ENCODE measurements at places on chromosomes 1 and 21. TPM values are rescaled to one million over a fixed set of nuclear protein-coding genes. Genes with fewer than 3 reads are reported as not detected.

MATN1 gene
- not detected for total RNA-seq

SLAMF9 gene
- not detected for total RNA-seq

TSTD1 gene
- total RNA-seq, result 67.6 TPM

DNA sequence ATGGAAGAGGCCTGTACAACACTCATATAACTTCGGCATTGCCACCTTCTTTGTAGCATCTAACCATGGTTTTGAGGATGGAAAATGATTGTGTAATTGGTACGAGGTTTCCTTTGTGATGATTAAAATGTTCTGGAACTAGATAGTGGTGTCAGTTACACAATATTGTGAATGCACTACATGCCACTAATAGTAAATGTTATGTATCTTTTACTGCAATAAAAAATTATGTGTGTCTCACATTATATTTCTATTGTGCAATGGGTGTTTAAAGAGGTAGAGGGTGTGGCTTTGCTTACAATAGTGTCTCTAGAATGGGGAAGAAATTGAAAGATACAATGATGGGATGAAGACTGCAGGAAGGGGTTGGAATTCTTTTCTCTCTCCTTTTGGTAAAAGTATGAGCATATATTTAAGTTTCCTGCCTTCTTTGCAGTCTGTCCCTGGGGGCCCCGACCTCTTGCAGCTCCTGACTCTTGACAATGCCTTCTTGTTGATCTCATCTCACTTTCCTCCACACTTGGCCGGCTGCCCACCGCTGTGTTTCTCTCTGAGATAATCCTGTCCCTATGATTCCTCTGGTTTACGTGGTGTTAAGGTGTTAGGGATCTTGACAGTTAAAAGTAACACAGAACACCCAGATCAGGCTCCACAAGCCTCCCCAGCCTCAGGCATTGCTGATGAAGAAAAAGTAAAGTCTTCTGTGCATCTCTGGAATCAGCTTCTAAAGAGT is 39.3 kb downstream of the MTARC1 start:
- no peak for DNase-seq

GRCh38 chr1:27136998-27137542 is 17.9 kb downstream of the SLC9A1 start:
- DNase-seq, result no peak

DNA sequence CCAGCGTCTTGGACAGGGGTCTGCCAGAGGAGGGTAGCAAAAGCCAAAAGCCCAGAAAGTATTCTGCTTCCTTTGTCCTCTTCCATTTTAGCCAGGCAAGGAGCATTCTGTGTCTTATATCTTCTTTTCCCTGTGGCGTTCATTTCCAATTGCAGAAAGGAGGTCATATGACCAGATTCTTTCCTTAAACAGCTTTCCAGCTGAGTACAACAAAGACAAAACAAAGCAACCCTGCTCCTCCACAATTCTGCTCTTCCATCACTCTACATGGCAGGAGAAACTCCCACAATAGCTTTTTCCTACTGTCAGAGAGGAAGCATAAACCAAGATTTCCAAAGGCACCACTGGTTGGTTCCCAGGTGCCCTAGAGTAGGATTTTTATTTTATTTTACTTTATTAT is 19.7 kb downstream of the ENSA start:
- DNase-seq, result no peak

GRCh38 chr1:39189592-39190041 is 14.9 kb upstream of the MACF1 start:
- DNase-seq, result no peak

GRCh38 chr1:229759586-229759985 is 133.5 kb downstream of the URB2 start:
- no peak for DNase-seq

DNA sequence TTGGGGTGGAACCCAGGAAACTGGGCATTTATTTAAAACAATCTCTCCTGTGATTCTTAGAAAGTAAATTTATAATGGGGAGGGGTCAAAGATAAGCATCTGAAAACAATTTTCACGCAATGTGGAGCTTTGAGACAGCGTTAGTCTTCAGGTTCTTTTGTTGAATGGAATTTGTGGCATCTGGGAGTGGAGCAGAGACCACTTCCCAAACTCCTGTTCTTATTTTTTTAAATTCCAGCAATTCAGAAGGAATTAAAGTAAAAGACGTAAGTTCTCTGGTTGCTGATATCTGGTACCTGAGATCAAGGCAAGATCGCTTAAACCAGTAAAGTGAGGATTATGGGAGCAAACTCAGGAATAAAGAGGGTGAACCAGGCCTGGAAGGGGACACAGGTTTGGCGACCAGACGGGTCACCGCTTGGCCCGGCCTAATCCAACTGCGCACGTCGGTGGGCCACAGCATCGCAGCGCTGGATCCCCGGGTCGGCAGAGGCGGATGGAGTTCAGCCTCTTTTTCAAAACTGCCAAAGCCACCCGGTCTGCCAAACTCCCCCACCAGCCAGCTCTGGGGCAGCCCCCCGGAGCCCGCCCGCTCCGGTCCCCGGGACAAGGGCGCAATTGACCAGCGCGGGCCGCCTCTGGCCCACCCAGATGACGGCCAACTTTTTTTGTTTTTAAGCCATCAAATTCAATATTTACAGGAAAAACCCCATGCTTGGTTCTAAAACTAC is 754 bp upstream of the PDPN start:
- no peak for DNase-seq

DNA sequence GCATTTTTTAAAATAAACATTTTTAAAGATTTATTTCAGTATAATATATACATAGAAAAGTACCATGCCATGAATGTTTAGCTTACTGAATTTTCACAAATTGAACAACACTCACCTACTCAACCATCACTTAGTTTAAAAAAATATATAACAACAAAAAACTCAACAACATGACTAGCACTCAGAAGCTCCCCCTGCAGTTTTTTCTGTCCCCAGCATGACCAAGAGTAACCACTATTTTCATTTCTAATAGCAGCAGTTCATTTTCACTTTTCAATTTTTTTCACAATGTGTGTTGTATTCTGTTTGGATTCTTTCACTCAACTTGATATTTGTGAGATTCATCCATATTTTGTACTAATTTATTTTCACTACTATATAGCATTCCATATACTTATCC is 162.3 kb upstream of the POGK start:
- no peak for DNase-seq

DNA sequence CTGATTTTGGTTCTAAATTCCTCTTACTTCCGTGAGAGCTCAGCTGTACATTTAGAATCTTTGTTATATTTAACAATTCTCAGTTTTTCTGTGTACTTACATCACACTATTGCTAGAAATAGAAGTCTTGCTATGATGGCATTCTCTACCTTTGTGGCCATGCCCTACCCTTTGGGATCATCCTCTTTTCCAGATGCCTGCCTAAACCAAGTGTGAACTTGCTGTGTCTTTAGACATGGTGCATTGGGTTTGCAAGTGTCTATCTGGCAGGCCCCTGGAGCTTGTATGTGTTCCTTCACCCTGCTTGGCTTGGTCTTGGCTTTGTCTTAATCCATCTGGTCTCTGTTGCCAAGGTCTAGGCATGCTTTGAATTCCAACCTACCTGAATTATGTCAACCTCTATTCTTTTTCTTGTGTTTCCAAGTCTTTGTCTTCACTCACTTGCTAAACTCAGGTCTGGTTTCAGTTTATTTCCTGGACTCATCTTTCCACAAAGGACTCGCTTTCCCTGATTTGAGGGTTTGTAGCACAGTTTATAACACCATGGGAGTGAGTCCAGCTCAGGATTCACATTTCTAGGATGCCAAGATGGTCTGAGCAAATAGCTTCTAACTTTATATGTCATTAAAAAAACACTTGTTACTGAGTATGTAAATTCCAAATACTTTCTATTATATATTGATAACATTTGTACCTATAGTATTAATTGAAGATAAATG is 20.6 kb upstream of the APOBEC4 start:
- no peak for DNase-seq
